ENCODE measurements at places on chromosomes 6 and 20. TPM values are rescaled to one million over a fixed set of nuclear protein-coding genes. Genes with fewer than 3 reads are reported as not detected.

KCNK5 gene
- 4.9 TPM for polyA plus RNA-seq

ALDH5A1 gene
- polyA plus RNA-seq, result 2.5 TPM

GRCh38 chr20:62925420-62926228, 681 bp downstream of the DIDO1 start:
- DNase-seq, result peak; percentile 45
- peaks cover 88% of the 10 kb centered on the region for H3K4me1 ChIP-seq
- H3K36me3 ChIP-seq, result no peaks in the 10 kb centered on the region
- H3K27me3 ChIP-seq, result no peaks in the 10 kb centered on the region
- H3K27ac ChIP-seq, result peak overlapping the region; percentile 99

DNA sequence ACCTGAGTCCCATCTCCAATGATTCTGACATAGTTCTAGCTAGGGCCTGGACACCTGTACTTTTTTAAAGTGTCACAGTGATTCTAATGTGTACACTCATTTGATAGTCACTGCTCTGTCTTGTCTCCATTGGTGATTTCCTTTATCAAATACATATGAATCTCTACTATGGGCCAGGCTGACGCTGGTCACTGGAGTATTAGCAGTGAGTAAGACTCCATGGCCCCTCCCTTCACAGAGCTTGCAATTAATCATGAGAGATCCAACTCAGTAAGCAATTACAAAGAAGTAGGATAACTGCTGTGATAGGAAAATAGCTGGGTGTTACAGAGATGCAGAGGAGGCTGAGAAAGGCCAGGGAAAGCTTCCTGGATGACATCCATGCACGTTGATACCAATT, 19.3 kb upstream of the SASH1 start:
- H3K27me3 ChIP-seq, result no peaks in the 10 kb centered on the region
- no peaks in the 10 kb centered on the region for H3K36me3 ChIP-seq
- no peaks in the 10 kb centered on the region for H3K4me1 ChIP-seq
- H3K27ac ChIP-seq, result no peak overlapping the region
- DNase-seq, result no peak

DNA sequence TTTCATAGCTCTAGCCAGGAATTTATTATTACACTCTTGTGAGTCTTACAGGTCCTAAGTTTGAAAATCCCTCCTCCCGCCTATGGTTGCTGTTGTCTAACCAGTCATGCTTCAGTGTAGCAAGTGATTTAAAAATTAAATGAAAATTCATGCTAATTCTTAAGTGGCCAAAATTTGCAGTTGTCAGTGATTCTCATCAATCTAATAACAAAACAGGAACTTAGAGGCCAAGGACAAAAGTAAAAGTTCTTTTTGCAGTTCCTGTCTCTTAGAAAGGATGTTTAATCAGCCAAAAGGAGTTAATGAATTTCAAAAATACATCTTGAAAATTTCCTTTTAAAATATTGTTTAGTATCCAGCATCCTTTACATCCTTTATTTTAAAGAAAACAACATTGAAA, 36.3 kb downstream of the VTA1 start:
- no peaks in the 10 kb centered on the region for H3K27me3 ChIP-seq
- H3K4me3 ChIP-seq, result no peak overlapping the region
- H3K36me3 ChIP-seq, result peaks cover 8% of the 10 kb centered on the region
- no peaks in the 10 kb centered on the region for H3K4me1 ChIP-seq
- no peak overlapping the region for H3K27ac ChIP-seq

- H3K4me1 ChIP-seq, result no peaks in the 10 kb centered on the region
- peaks cover 16% of the 10 kb centered on the region for H3K27me3 ChIP-seq
- H3K27ac ChIP-seq, result no peak overlapping the region
These were observed 764.9 kb upstream of the MMS22L start for GRCh38 chr6:98047871-98048270.

- no peaks in the 10 kb centered on the region for H3K4me1 ChIP-seq
- no peaks in the 10 kb centered on the region for H3K27me3 ChIP-seq
- H3K4me3 ChIP-seq, result no peak overlapping the region
- DNase-seq, result no peak
- H3K36me3 ChIP-seq, result no peaks in the 10 kb centered on the region
- no peak overlapping the region for H3K27ac ChIP-seq
These were observed 211.1 kb downstream of the SOD2 start for GRCh38 chr6:159481897-159482296.

VSX1 gene
- not detected for polyA plus RNA-seq

GRCh38 chr6:71333697-71334096, 45.1 kb downstream of the OGFRL1 start:
- no peaks in the 10 kb centered on the region for H3K36me3 ChIP-seq
- H3K4me1 ChIP-seq, result peaks cover 4% of the 10 kb centered on the region
- no peaks in the 10 kb centered on the region for H3K27me3 ChIP-seq
- DNase-seq, result no peak
- no peak overlapping the region for H3K4me3 ChIP-seq
- no peak overlapping the region for H3K27ac ChIP-seq

- no peak overlapping the region for H3K27ac ChIP-seq
- no peaks in the 10 kb centered on the region for H3K36me3 ChIP-seq
- H3K4me1 ChIP-seq, result peaks cover 10% of the 10 kb centered on the region
- H3K4me3 ChIP-seq, result no peak overlapping the region
These were observed 1.0 kb upstream of the STMND1 start for GRCh38 chr6:17100806-17101205.

- no peak overlapping the region for H3K27ac ChIP-seq
- H3K4me1 ChIP-seq, result peaks cover 5% of the 10 kb centered on the region
- no peak overlapping the region for H3K4me3 ChIP-seq
- DNase-seq, result no peak
These were observed 69.7 kb downstream of the HIVEP1 start for GRCh38 chr6:12081771-12082170.

DNA sequence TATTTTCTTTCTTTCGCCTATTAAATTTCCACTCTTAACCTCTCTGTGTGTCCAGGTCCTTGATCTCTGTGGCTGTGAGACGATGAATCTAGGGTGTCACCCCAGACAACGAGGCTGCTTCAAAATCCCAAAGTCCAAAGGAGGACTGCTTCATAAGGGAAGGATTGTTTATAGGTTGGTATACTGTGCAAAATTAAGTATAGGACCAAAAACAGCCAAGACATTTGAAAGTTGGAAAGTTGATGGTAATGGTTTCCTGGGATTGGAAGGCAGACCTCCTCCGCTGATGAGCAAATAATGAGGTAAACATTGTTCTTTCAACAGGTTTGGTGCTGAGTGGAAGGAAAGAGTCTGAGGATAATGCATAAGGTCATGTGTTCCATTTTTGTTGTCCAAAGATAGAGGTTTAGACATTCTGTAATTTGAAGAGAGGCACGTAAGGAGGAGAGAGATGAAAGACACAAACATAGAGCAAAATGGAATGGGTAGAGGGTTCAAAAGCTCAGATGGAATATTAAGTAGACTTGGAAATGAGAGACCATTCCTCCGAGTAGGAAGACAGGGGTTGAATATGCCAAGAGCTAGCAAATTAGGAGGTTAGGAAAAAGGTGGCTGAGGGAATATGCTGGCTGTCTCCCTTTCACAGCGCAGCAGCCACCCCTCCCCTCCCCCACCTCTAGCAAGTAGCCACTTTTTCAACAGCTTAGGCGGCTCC, 24.8 kb downstream of the ZNF311 start:
- no peaks in the 10 kb centered on the region for H3K27me3 ChIP-seq
- H3K27ac ChIP-seq, result peak overlapping the region; percentile 86
- no peaks in the 10 kb centered on the region for H3K36me3 ChIP-seq
- no peak for DNase-seq
- H3K4me1 ChIP-seq, result no peaks in the 10 kb centered on the region

RFX6 gene
- polyA plus RNA-seq, result 1.6 TPM

DNA sequence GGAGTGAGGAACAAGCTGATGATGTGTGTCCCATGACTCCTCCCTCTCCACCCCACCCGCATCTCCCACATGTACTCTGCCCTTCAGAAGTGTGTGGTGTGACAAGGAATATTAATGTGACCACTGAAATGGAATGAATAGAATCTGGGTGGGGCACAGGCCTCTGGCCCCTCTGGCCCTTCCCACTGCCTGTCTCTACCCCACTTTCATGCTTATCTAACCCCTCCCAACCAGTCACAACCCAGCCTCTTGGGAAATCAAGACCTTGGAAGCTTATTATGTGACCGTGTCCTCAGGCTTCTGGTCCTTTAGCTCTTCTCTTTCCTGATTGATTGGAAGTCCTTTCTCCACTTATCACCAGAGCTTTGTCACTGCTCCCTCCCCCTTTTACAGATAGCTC, 312.2 kb upstream of the SOX4 start:
- no peak overlapping the region for H3K4me3 ChIP-seq
- no peaks in the 10 kb centered on the region for H3K4me1 ChIP-seq
- no peaks in the 10 kb centered on the region for H3K27me3 ChIP-seq
- H3K36me3 ChIP-seq, result no peaks in the 10 kb centered on the region
- H3K27ac ChIP-seq, result no peak overlapping the region

DNA sequence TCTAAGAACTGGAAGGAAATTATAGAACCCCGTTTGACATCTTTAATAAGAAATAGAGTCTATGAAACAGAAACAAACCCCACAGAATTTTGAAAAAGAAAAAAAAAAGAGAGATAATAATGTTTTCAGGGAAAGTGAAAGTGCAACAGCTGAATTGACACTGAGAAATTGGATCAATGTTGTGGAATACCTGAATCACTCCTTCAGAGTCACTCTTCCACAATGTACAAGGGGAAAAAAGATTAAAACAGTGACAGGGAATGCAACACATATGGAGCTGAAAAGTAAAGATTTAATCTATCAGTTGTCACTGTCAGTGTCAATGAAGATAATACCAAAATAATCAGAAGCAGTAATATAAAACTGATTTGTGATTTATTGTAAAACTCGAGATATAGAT, 520.8 kb upstream of the HS3ST5 start:
- DNase-seq, result no peak
- H3K27ac ChIP-seq, result no peak overlapping the region
- no peak overlapping the region for H3K4me3 ChIP-seq
- no peaks in the 10 kb centered on the region for H3K4me1 ChIP-seq
- H3K27me3 ChIP-seq, result no peaks in the 10 kb centered on the region

GRCh38 chr6:22306741-22307466, 10.1 kb upstream of the PRL start:
- DNase-seq, result no peak
- no peaks in the 10 kb centered on the region for H3K27me3 ChIP-seq
- no peaks in the 10 kb centered on the region for H3K4me1 ChIP-seq
- H3K27ac ChIP-seq, result no peak overlapping the region

DNA sequence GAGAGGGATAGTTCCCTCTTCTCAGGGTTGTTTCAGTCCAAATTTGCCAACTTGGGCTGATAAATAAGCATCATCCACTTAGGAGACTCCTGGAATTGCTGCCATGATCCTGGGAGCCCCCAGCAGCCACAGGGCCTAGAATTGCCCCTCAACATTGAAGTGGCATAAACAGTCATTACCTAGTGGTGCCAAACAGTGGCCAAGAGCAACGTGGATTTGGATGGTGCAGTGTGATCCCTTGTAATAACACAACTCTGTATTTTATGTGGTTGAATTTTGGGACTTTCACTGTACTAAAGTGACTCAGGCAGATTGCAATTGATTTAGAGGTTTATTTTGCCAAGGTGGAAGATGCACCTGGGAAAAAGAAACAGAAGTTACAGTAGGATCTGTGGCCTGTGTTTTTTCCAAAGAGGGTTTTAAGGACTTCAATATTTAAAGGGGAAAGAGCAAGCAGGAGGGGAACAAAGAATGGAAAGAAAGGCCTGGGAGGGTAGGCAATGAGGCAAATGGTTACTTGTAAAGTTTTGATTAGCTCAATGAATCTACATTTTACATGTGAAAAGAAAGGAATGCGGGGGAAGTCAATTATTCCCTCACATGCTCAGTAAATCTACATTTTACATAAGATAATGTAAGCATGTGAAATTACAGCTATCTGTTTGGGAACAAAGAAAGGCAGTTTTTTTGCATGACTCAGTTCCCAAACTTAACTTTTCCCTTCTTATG, 168.0 kb upstream of the NOX3 start:
- H3K4me1 ChIP-seq, result no peaks in the 10 kb centered on the region
- H3K27me3 ChIP-seq, result no peaks in the 10 kb centered on the region
- no peak overlapping the region for H3K4me3 ChIP-seq
- DNase-seq, result no peak

GRCh38 chr20:6583134-6583738, 184.2 kb upstream of the BMP2 start:
- H3K27me3 ChIP-seq, result no peaks in the 10 kb centered on the region
- no peaks in the 10 kb centered on the region for H3K36me3 ChIP-seq
- DNase-seq, result peak; percentile 49
- H3K4me1 ChIP-seq, result peaks cover 4% of the 10 kb centered on the region

GRCh38 chr6:24357336-24358218, at the start of gene DCDC2:
TSS of gene DCDC2 (minus strand) at chr6:24358059. CDS start at chr6:24357750, 309 bp downstream.
- peak within 1 kb of the TSS; percentile 48 for H3K27ac ChIP-seq
- no peaks in the 10 kb centered on the region for H3K36me3 ChIP-seq
- H3K4me1 ChIP-seq, result peaks cover 13% of the 10 kb centered on the region
- peak; percentile 82 for DNase-seq

GRCh38 chr20:63032026-63032800, 25.4 kb upstream of the BHLHE23 start:
- no peaks in the 10 kb centered on the region for H3K36me3 ChIP-seq
- no peak overlapping the region for H3K27ac ChIP-seq
- no peak overlapping the region for H3K4me3 ChIP-seq
- H3K27me3 ChIP-seq, result peaks cover 4% of the 10 kb centered on the region

DNA sequence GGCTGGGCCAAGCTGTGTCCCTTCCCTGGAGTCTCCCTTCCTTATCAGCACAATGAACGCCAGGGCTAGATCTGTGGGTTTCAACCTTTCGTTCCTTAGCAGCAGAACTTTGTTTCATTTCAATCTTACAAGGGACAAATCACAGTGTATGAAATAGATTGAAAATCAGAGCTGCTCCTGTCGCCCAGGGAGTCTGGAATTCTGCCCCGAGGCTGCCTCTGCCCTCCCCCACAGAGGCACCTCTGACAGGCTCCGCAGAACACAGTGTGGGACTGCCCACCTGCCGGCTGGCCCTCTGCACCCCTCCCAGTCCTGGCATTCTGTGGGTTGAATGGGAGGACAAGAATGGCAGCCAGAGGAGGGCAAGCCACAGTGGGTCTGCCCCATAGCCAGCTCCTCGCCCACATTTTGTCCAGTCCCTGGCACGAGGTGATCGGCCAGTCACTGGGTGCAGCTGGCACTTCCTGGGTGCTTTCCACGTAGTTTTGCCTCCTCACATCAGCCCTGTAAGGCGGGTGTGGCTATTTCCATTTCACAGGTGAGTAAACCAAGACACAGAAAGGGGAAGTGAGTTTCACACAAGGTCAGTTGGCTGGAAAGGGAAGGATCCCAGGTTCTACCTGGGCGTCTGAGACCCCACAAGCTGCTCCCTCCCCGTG, 26.1 kb downstream of the MANBAL start:
- no peak overlapping the region for H3K4me3 ChIP-seq
- H3K27ac ChIP-seq, result peak overlapping the region; percentile 87
- peaks cover 29% of the 10 kb centered on the region for H3K36me3 ChIP-seq
- DNase-seq, result no peak
- peaks cover 43% of the 10 kb centered on the region for H3K4me1 ChIP-seq

GRCh38 chr6:116682334-116682712, 1.3 kb downstream of the KPNA5 start:
- H3K4me3 ChIP-seq, result peak overlapping the region; percentile 69
- no peaks in the 10 kb centered on the region for H3K27me3 ChIP-seq
- H3K4me1 ChIP-seq, result peaks cover 30% of the 10 kb centered on the region

Measured in stomach (tissue), 19 donors.